ENCODE measurements at places on chromosomes 3 and 15.
A peak's percentile ranks its signal among the peaks of the same experiment; 100 is the strongest.

DNA sequence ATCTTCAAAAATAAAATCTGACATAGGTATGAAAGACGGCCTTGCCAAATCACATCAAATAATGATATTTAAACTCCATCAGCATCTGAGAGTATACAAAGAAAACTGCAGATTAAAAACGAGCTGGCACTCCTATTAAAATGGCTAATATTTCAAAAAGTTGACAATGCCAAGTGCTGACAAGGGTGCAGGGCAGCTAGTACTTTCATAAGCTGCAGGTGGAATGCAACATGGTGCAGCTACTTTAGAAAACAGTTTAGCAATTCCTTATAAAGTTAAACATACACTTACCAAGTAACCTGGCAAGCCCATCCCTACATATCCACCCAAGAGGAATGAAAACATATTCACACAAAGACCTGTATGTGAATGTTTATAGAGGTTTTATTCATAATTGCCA lies 23.0 kb downstream of the TBC1D2B start:
- DNase-seq: no peak

DNA sequence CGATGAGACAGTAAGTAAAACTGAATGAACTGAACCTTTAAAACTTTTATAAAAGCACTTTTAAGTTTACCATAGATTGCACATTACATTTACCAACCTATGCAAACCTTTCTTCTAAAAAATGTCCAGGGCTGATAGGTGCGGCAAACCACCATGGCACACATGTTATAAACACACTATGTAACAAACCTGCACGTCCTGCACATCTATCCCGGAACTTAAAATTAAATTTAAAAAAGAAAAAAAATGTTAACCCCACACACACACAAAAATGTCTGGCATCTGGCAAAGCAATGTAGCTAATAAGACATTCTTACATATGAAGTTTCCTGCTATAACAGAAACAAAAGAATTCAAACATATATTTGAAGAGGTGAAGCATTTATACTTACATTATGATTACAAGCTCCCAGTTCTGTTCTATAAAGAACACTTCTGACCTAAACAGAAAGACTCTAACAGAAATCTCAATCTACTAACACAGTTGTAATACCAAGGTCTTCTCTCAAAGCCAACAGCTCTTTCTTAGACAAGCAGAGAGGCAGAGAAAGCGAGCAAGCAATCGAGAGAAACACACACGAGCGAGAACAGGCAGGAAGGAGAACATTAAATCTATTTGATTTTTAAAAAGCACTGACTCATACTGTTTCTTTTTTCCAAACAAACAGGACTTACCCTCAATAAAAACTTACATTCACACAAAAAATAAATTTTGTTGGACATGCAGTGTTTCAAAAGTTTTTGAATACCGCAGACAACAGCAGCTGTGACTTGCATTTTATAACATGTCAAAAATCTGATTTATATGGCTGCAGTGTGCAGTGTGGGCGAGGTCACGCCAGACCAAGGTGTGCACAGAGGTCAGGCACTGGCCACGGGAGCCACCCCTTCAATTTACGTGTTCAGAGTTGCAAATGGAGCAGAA lies at the start of gene NRG4:
TSS of gene NRG4 (minus strand) at position 798 of the 925 bp plus-strand sequence. CDS start 1,194 bp downstream, outside the sequence.
- no peak for DNase-seq

GRCh38 chr3:156826896-156827882 lies 1.0 kb downstream of the LEKR1 start:
- peak; percentile 73 for DNase-seq

- DNase-seq: no peak
These were observed 40.8 kb downstream of the TMEM45A start for GRCh38 chr3:100533176-100533575.

DNA sequence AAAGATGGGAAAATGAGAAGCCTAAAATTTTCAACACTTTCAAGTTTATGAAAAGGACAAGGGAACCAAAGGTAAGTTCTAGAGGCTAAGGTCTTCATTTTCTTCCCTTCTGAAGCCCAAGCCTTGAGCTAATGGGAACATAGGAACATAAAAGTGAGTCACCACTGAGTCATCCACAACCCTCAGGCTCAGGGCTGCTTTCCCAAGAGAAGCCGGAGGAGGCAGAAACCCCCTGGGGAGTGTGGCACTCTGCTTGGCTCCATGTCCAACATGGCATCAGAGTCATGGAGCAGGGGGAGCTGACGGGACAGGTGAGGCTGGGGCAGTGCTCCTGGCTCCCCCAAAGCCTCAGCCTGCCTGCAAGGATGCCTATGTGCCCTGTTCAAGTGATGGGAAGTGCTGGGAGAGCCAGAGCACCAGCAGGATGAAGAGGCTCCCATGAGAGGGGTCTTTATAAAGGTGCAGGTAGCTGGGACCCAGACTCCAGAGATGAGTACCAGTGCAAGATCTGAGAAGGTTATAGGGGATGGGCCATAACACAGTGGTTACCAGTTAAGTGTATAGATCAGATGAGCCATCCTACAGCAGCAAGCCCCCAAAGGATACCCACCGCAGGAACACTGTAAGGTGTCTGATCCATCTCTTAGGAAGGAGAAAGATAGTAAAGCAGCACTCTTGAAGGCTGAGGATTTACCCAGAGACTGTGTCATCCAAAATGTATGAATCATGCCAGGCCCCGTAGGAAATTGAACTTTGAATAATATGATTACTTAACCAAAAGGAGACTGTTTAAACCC lies 31.8 kb upstream of the RYR3 start:
- DNase-seq: no peak

GRCh38 chr15:37080261-37080921 lies 20.0 kb downstream of the MEIS2 start:
- DNase-seq: no peak

GRCh38 chr15:90062023-90062442 lies 40.2 kb downstream of the IDH2 start:
- DNase-seq: peak; percentile 91

DNA sequence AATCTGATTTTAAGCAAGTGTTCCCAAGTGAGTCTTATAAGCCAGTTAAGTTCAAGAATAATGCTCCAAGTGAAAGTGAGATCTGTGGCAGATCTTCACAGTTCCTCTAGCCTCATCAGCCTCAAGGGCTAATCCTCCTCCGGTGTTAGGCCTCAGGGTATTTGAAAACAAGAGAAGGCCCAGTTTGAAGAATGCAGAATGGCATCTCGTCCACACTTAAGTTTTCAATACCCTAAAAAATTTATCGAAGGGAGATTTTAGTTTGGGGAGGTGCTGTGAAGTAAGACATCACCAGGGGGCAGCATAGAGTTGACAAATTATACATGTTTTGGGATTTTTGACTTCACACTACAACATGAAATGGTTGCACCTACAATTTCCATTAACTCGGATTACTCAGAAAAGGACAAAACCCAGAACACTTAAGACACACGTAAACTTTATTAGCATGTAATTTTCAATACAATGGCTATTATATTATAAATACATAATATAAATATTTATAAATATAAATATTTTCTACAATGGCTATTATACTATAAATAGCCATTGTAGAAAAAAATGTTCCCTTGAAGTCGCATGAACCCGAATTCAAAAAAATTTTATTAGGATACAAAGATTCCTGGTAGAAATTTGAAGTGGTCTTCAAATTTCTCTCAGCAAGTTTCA lies 2.3 kb upstream of the TMEM266 start:
- DNase-seq: no peak

DNA sequence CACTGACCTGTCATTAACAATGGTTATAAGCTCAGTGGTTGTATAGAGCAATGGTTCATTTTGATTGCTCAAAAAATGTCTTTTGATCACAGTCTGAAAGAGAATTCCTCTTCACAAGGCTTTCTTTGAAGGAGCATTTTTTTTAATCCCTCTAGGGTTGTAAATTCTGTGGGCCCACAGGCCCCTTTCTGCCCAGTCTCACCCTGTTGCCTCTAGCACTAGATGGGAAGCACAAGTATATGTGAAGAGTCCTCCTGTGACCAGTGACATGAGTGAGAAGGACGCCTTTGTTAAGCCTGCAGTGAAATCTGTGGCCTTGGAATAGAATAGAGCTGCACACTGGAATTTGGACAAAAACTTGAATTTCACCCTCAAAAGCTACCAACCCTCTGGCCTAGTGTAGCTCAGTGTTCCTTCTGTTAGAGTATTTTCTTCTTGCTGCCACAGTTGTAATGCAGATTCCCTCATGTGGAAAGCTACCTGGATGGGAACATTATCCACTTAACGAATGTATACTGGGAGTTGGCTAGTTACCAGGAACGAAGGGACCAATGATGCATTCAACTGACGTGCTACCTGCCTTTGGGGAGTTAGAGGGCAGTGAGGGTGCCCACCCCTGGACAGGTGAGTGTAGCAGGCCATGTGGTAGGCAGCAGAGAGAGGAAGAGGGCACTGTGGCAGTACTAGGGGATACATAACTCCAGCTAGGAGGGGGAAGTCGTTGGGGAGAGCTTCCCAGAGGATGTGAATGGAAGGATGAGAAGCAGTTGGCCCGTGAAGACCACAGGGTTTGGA lies 28.3 kb upstream of the RYR3 start:
- no peak for DNase-seq

DNA sequence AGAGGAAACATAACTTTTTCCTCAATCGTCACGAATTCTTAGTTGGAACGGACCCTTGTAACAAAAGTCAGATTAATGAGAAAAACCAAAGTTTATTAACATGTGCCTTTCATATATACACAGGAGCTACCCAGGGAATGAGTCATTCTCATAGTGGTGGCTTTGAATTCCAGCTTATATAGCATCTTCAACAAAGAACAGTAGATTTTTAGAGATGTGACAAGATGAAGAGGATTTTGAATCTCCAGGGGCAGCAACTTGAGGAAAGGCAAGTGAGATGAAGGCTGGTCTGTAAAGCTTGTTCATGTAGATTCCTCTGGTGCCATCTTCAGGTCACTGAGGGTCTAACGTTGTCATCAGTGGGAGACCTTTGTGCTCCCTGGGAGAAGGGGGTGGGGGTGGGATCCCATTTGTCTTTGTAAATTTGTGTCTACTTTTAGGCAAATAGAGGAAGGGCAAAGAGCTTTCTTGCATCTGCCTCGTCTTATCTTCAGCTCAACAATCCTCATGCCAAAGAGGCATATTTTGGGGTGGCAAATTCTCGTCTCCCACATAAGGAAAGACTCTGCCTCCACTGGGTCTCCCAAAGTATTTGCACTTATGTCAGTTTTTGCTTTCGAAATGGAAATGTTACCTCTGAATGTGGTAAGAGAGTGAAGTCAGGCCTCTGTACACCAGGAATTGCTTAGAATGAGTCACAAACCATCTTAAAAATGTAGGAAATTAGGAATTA lies 29.5 kb downstream of the CLEC3B start:
- no peak for DNase-seq

DNA sequence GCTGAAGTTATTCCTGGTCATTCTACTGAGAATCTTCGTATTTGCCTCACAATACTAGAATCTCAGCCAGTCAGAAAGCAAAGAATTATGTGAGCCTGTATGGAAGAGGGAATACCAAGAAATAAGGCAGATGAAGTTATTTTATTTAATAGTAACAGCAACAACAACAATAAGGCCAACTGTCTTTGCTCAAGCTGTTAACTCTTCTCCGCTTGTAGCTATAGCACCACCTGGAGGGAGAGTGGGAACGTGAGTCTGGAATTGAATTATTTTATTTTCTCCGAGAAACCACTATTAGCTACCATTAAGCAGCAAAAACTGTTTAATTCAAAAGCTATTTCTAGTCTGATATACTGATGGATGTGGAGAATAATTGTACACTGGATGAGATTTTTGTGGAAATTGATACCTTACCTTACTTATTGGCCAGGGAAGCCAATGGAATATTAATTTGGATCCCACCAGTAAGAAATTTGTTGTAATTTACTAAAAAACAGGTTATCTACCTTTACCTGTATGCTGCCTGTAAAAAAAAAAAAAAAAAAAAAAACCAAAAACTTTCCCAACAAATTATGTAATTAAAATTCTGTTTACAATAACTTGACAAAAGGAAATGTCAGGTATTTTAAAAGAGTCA lies 50.1 kb downstream of the CALML4 start:
- DNase-seq: peak; percentile 23

GRCh38 chr3:118541796-118542195 lies 492.9 kb downstream of the IGSF11 start:
- DNase-seq: no peak

- no peak for DNase-seq
These were observed 62.6 kb upstream of the CNTN4 start for GRCh38 chr3:2036076-2036475.

DNA sequence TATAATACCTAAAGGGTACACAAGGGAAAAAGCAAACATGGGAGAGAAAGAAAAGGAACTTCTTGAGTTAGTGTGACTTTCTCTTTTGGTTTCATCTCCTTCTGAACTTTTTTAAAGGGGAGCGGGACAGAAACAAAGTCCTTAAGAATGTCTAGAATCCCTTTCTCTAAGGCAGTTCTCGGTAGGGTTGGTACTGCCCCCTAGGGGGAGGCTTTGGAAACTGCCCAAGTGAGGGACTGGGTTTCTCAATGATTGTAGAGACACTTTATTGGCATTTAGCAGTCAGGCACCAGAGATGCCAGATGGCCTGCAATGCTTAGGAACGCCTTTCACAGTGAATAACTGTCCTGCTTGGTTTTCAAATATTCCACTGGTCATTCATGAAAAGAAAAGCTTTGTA lies 172.7 kb downstream of the WDR72 start:
- DNase-seq: no peak

DNA sequence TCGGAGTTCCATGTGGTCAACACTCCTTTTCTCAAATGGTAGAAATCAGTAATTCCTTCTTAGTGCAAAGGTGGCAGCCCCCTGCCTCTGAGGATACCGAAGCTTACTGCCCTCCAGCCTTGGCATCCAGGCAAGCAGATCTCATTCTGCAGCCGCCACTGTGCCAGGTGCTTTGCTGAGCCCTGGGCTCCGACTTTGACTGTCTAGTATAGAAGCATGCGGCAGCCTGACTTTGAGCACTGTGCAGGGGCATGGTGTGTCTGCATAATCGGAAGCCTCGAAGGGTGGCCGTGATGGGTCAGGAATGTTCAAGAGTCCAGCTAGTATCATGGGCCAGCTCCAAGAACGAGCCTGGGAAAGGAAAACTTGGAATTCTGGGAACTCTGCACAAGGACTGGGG lies 39.7 kb downstream of the ABTB1 start:
- no peak for DNase-seq

GRCh38 chr3:120568598-120568997 lies 27.5 kb upstream of the NDUFB4 start:
- no peak for DNase-seq

GRCh38 chr3:23172059-23172458 lies 31.1 kb upstream of the UBE2E2 start:
- DNase-seq: no peak

DNA sequence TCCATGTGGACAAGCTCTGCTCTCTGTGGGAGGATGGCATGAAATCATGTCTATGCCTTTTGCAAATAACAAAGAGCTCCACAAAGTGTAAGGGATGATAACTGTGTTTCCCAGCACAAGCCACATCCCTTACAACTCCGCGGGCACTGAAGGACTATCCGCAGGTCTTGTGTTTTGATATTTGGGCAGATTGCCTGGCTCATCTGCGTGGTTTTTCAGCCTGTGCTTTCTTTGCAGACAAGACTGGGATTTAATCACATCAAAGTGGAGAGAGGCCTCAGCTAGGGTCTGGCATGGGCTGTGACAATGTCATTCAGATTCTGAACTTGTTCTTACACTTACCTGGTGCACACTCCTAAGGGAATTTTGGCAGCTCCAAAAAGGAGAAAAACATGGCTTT lies 30.2 kb upstream of the CA12 start:
- no peak for DNase-seq
